ENCODE measurements at places on chromosomes 5 and 9. TPM values are rescaled to one million over a fixed set of nuclear protein-coding genes. Genes with fewer than 3 reads are reported as not detected.

The WNT8A gene
- total RNA-seq: not detected

The WDR55 gene
- 22.4 TPM for total RNA-seq

The SLC44A1 gene
- total RNA-seq: 55.2 TPM

- no peak for DNase-seq
These were observed 134.8 kb downstream of the TMEM174 start for GRCh38 chr5:73307645-73308355.

- DNase-seq: no peak
These were observed 193.5 kb upstream of the RFX3 start for GRCh38 chr9:3719286-3719685.

DNA sequence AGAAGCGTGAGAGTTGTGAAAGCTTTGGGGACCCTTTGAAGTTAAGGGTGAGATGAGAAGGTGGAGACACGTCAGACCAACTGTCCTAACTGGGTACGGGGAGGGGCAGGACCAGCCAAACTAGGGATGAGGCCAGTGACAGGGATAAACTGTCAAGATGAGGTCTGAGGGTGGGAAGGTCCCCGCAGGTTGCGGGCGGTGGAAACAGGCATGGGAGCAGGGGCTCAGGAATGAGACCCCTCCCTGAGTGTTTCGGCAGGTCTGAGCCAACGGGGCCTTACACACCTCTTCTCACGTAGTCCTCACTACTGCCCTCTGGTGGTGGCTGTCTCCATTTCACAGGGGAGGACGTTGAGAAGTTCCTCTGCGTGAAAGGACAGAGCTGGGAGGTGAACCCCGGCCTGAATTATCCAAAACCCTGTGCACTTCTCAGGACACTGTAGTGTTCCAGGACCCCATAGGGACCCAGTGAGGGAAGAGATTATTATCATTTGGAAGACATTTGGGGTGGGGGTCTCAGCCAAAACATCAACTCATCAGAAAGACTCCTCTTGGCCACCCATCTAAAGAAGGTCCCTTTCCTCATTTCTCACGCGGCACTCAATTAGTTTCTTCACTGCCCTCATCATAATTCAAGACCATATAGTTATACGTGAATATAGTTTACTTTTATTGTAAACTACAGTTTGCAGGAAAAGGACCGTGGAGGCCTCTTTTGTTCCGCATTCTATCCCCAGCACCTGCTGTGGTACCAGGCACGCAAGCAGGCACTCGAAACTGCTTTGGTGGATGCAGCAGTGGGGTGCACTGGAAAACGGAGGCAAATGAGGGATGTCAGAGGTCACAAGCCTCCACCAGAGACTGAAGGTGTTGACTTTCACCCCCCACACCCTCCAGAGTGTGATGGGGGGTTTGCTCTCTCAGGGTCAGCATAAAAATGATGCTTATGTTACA, 21.7 kb upstream of the NANS start:
- peak; percentile 84 for DNase-seq

DNA sequence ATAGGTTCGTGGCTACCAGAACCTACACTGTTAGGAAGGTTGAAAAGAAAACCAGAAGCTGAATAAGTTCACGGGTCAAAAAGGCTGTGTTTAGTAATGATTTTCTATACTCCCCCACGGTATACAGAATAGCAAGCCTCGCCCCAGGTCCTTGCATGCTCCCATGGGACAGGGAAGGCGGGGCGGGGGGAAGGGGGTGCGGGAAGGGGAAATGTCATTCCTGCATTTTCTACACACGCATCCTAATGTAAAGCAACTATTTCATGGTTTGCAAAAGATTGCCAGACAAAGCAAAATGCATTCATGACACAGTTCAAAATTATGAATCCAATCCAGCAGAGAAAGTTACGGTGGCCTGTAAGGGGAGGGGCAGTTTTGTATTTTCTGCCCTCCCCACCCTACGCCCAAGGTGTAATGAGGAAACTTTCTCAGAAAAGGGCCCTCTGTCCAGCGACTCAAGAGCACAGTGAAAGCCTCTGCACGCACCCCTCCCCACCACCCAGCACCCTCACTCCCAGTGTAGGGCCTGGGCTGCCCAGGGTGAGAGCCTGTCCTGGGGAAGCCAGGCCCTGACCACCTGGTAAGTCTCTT, 105.2 kb downstream of the ROR2 start:
- DNase-seq: no peak

- DNase-seq: no peak
These were observed 270.5 kb downstream of the SMARCA2 start for GRCh38 chr9:2285416-2286332.
